Activated T-helper 1 cell treated with anti-CD3 and anti-CD28 coated beads, Interleukin-12 subunit alpha, Interleukin-12 subunit beta, Interleukin-2, Interleukin-4 antibody, amounts not matched to agents 30 ng/mL and 10 ng/mL and 1 ng/mL, durations not matched to agents 14 hours and 24 hours and 36 hours (primary cell): ENCODE measurements at places on chromosomes 1 and 21. TPM values are rescaled to one million over a fixed set of nuclear protein-coding genes. Genes with fewer than 3 reads are reported as not detected.

Gene TNFRSF8
- total RNA-seq: 26.9 and 27.9 TPM in 2 replicates

Gene SH2D2A
- 283 and 286 TPM in 2 replicates for total RNA-seq

- peak; percentile 2 for DNase-seq
Observed at GRCh38 chr1:53325326-53326087, 2.4 kb downstream of the LRP8 start.

DNA sequence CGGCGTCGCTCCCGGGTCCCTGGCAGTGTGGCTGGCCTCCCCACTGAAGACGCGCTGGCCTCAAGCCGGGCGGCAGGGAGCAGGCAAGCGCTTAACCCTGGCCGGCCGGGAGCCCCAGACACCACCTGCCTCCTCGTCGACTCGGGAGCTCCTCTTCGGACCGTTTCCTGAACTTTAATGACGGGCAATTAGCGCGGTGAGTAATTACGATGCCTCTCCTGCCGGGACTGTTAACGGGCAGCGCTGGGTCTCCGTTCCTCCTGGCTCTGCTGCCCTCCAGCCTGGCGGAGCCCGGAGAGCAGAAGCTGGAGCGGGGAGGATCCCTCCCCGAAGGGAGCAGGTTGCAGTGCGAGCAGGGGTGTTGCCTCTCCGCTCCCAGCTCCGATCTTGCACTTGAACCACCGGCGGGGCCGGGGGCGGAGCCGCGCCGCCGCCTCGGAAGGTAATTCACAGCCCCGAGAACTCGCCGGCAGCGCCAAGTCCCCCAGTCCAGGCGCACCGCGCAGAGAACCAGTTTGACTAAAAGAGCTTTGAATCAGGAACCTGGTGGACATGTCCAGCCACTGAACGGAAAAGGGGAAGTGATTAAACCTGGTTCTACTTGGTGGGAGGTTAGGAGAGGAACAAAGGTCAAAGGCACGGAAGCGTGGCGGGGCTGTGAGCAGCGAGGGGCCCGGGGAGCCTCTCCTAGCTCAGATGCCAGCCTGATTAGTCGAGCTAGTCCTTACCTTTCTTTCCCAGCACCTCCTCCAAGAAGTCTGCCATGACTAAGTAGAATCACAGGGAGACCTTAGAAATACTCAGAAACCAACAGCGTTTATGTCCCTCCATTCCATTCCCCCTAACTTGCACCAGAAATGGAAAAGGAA, 18.3 kb upstream of the PLEKHA6 start:
- DNase-seq: peak; percentile 25

GRCh38 chr1:166836733-166837132, 2.5 kb upstream of the POGK start:
- no peak for DNase-seq

- DNase-seq: no peak
Observed at GRCh38 chr1:73947009-73947408, 251.0 kb downstream of the LRRIQ3 start.

DNA sequence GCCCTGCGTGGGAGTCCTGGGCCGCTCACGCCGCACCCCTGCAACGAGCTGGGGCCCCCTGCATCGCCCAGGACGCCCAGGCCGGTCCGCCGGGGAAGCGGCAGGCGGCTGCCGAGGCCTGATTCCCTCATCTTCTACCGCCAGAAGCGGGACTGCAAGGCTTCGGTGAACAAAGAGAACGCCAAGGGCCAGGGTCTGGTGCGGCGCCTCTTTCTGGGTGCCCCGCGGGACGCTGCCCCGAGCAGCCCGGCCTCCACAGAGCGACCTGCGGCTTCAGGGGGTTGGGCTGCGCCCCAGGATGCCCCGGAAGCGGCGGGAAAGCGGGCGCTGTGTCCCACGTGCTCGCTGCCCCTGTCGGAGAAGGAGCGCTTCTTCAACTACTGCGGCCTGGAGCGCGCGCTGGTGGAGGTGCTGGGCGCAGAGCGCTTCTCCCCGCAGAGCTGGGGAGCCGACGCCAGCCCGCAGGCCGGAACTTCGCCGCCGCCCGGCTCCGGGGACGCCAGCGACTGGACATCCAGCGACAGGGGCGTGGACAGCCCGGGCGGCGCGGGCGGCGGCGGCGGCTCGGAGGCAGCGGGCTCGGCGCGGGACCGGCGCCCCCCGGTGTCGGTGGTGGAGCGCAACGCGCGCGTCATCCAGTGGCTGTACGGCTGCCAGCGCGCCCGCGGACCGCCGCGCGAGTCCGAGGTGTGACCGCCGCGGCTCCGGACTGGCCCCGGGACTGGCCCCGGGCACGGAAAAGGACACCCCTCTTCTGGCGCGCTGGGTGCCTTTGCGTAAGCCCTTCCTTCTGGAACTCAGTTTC, 2.7 kb downstream of the FAM110D start:
- DNase-seq: no peak

DNA sequence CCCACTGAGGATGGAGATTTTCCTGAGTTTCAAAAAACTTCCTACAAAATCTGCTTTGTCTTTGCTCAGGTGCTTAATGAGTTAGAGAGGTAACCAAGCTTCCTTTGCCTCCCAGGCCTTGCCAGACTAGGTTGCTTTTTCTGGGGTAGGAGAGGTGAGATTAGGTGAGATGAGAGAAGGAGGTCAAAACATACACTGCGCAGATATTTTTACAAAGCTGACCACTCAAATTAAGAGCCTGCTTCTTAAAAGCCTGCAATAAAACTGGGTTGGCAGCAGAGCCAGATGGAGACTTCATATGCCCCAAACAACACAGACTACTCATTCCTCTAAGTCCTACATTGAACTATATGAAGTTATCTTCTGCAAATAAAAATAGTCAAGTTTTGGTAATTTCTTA, 352.5 kb downstream of the NUF2 start:
- DNase-seq: no peak
